ENCODE measurements at places on chromosomes 2 and 18.

GRCh38 chr2:200308546-200309295 is 2.2 kb downstream of the SPATS2L start:
- no peak for DNase-seq

DNA sequence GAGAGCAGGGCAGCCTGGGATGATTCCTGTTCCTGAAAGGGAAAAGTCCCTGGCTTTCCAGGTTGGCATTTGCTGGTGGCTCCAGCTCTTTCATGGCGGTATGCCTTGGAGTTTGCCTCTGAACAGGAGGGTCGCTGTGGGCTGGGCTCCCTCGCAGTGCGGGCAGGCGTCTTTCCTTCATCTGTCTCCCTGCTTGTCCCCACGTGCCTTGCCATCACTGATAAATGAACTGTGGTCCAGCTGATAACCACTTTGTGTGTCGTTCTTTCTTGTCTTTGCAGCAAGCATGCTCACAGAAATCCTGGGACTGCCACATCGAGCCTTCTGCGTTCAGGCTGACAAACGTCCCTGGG is 35.3 kb downstream of the SMIM21 start:
- DNase-seq = no peak

DNA sequence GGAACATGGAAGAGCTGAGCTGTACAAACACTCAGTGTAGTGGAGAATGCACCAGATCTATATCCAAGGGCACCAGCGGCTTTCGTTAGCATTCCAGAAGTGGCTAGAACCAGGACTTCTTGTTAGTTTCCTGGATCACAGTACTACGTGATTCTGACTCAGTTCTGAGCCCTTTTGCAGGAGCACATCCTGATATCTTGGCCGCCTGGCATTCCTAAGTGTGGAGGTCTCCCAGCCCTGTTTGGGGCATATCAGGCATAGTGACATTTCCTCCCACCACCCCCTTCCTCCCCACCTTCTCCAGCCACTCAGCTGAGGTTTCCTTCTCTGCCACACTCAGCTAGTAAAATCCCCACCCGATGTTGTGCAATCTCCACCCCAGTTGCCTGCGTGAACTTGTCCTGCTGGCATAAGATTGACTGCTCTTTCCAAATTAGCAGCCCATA is 63.4 kb downstream of the BMP10 start:
- no peak for DNase-seq

- no peak for DNase-seq
Measured at GRCh38 chr18:39208190-39208589, 1642.6 kb upstream of the CELF4 start.

DNA sequence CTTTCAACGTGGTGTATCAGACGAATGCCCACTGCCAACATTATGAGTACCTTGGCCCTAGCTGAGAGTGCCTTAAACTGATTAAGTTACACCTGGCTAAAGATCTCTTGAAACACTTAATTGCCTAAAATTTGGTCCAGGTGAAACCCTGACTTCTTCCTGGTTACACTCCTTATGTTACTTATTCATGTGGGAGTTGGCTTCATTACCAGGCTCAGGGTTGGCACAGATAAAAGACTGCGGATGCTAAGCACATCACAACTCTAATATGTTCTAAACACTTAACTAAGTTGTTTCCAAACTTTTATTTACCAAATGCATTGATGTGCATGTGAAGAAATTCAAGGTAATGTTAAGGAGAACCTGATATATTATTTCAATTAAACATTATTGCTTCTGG is 298.9 kb downstream of the TCF4 start:
- no peak for DNase-seq

Measured in stimulated activated CD4-positive, alpha-beta T cell treated with anti-CD3 and anti-CD28 coated beads, Interleukin-4, amount 100 ng/mL, for 4 hours (primary cell).